ENCODE measurements at places on chromosomes 7 and 10.

DNA sequence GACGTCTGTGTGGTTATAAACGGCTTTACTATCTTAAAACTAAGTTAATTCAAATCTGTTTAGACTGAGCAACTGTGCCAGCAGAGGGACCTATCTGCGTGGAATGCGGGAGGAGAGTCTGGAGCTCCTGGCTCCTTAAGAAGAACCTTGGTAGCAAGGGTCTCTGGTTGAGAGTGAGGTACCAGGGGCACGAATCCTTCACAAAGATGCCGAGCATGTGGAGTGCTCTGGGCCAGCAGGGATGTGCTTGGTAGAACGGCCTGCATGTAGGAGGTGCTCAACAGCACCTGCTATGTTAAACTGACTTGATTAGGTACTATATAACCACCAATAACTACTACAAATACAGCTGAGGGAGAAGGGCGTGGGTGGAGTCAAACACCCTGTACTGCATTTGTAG is 102.6 kb downstream of the VIPR2 start:
- no peak for DNase-seq

DNA sequence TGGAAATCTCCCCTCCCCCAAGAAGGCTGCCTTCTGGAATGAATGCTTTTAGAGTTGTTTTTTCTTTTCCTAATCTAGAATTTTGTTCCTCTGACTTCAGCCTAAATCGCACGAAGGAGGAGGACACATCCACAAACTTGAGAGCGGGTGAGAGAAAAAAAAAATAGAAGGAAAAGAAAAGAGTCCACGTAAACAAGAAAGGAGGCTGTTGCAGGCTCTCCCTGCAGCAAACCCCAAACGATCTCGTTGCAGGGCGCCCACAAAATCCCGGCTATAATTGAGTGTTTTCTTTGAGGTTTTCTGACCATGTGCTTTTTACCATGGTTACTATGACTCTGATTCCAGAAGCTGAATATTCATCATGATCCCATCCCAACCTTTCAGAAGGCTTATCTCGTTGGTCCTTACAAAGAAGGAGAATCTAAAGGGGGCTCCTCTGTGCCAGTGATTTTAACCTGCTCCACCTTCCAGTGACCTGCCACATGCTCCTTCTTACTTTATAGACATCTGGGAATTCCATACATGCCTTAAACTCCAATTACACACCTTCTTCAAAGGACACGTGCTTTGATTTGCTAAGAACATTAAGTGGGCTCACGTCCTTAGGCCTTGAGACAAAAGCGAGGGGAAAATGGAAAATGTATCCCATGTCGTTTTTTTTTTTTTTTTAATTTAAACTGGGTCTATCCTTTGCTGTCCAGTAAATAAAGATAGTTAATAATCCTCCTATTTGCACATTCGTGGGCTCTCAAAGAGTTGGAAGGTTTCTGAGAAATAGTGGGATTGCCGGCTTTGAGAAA is 5.8 kb downstream of the TWIST1 start:
- no peak for DNase-seq

DNA sequence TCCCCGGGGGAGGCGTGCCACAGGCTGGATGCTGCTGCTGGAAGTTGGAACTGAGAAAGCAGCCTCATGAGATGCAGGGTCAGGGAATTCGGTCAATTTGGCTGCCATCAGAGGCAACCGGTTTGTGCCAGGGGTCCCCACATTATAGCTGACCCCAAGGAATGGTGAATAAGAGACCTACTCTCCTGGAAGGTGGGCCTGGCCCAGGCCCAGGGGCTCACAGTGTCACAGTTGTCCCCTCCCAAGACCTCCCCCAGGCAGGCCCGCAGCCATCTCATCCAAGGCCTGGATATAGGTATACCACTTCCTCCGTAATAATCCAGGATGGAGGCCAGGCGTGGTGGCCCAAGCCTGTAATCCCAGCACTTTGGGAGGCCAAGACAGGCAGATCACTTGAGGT is 114.6 kb downstream of the NPTX2 start:
- no peak for DNase-seq

GRCh38 chr10:77334501-77334900 is 303.1 kb downstream of the KCNMA1 start:
- peak; percentile 6 for DNase-seq

DNA sequence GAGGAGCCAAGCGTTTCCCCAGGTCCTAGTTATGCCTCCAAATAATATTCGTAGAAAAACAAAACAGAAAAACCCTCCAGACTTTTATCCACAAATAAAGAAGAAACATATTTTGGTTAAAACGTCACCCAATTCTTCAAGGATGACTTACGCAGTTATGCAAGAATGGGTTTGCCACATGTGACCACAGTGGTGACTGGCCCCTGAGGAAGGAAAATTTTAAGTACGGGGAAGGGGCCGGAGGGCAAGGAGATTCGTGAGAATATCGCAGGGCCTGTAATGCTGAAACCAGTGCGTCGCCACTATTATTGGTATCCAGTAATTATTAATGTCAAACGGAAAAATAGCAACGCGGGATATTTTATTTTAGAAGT is 537 bp upstream of the MRPS24 start:
- DNase-seq = peak; percentile 98

- peak; percentile 81 for DNase-seq
Measured at GRCh38 chr10:124743191-124744101, 732 bp downstream of the FAM53B start.

DNA sequence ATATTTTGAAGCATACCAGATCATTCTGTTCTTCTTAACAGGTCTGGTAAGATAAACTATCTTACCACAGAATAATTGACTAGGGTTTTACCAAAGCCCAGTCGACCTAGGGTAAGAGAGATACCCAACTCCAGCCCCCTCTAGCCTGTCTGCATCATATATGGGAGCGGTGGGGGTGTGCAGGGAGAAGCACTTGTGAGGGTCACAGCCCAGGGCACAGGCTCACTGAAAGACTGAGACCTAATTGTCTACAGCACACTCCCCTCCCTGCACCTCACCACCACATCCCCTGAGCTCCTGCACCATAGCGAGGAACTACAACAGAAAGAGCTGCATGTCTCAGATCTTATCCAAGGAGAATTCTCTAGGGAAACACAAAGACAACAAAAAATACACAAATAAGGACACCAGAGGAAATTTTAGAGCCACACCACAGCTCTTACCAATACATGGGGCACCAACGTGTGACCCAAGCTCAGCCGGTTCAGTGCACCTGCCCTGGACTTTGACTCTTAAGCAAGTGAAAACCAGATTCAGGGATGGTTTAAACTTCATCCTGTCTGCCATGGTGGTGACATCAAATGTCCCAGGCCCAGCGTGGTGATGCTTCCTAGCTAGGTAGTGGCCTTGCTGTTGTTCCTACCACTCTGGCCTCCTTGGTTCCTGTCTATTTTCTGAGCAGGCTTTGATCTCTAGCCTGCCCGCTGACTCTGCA is 150.8 kb downstream of the HERPUD2 start:
- no peak for DNase-seq

GRCh38 chr10:97828721-97829120 is 20.9 kb upstream of the GOLGA7B start:
- DNase-seq = no peak

- no peak for DNase-seq
Measured at GRCh38 chr7:80781561-80781979, 137.3 kb downstream of the SEMA3C start.

GRCh38 chr10:96765406-96766240 is 45.3 kb upstream of the PIK3AP1 start:
- DNase-seq = peak; percentile 47
